ENCODE measurements at places on chromosomes 3 and 15. TPM values are rescaled to one million over a fixed set of nuclear protein-coding genes. Genes with fewer than 3 reads are reported as not detected.

GOLGA8T gene
- not detected for total RNA-seq

RAB11A gene
- total RNA-seq: 158 TPM

FBXW12 gene
- not detected for total RNA-seq

COL6A5 gene
- not detected for total RNA-seq

ANKUB1 gene
- total RNA-seq: not detected

UBAP1L gene
- total RNA-seq: 3.5 TPM

CMTM8 gene
- 3.3 TPM for total RNA-seq

TMED3 gene
- total RNA-seq: 53.2 TPM

LCTL gene
- total RNA-seq: not detected

TTC21A gene
- 1.1 TPM for total RNA-seq

DNA sequence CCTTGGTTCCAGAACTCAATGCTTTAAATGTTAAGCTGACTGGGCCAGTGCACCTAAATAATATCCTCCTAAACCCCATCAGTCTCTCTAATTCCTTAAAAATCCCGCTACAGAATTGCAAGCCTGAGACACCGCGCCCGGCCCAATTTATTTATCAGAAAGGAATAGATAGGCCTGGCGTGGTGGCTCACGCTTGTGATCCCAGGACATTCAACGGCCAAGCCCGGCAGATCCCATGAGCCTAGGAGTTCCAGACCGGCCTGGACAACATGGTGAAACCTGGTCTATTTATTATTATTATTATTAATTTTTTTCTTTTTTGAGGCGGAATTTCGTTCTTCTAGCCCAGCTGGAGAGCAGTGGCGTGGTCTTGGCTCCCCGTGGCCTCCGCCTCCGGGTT, 28.0 kb upstream of the TUBGCP5 start:
- H3K4me3 ChIP-seq: no peak overlapping the region
- no peak for DNase-seq
- H3K36me3 ChIP-seq: no peaks in the 10 kb centered on the region
- no peaks in the 10 kb centered on the region for H3K4me1 ChIP-seq
- no peaks in the 10 kb centered on the region for H3K27me3 ChIP-seq

DNA sequence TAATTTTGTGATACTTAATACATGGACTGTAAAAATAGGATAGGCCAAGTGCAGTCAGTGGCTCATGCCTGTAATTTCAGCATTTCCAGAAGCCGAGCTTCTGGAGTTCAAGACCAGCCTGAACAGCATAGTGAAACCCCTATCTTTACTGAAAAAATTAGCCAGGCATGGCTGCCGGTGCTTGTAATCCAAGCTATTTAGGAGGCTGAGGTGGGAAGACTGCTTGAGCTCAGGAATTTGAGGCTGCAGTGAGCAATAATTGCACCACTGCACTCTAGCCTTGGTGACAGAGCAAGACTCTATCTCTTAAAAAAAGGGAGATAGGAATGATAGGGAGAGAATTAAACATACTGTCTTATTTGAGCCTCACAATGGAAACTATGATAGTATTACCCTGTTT, 51.0 kb downstream of the GMPS start:
- H3K4me3 ChIP-seq: no peak overlapping the region
- no peaks in the 10 kb centered on the region for H3K4me1 ChIP-seq
- DNase-seq: no peak
- H3K27ac ChIP-seq: no peak overlapping the region
- H3K27me3 ChIP-seq: no peaks in the 10 kb centered on the region

DNA sequence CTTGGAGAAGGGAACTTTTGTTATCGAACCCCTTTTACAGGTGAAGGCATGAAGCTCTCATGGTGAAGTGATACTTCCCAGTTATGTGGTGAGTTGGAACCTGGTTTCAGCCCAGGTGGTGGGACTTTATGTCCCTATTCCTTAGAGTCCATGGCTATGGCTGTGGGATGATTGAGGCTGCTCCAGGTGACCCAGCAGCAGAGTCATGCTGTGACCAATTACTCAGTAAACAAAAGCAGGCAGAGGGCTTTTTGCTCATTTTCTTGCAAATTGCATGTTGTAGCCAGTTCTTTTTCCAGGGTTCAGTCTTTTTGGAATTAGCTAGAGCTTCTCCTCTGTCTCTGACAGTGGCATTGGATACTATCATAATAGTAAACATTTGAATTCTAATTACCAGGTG, 70.7 kb downstream of the CACNA2D3 start:
- H3K27ac ChIP-seq: no peak overlapping the region
- no peak for DNase-seq
- no peaks in the 10 kb centered on the region for H3K4me1 ChIP-seq
- no peak overlapping the region for H3K4me3 ChIP-seq

- no peak for DNase-seq
- H3K4me3 ChIP-seq: no peak overlapping the region
- no peaks in the 10 kb centered on the region for H3K36me3 ChIP-seq
- no peak overlapping the region for H3K27ac ChIP-seq
These were observed 205.8 kb upstream of the EOMES start for GRCh38 chr3:27927882-27928281.

DNA sequence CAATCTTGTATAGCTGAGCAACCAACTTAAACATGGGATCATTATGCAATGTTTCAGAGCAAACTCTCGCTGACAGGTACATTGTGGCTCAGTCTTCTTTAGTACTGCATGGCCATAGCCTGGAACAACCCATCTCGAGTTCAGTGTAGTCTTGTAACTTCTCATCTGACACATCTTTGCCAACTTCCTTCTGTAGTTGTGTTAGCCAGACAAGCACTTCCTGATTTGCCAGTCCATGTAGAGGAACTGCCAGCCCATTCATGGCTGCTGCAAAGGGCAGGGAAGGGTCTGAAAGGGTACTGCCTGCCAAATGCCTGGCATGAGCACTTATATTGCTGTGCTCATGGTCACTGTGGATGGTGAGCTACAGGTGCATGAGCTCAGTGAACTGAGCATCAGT, 49.2 kb upstream of the CCDC54 start:
- no peak overlapping the region for H3K4me3 ChIP-seq
- no peaks in the 10 kb centered on the region for H3K4me1 ChIP-seq
- no peaks in the 10 kb centered on the region for H3K27me3 ChIP-seq
- H3K36me3 ChIP-seq: no peaks in the 10 kb centered on the region
- H3K27ac ChIP-seq: no peak overlapping the region
- DNase-seq: no peak

DNA sequence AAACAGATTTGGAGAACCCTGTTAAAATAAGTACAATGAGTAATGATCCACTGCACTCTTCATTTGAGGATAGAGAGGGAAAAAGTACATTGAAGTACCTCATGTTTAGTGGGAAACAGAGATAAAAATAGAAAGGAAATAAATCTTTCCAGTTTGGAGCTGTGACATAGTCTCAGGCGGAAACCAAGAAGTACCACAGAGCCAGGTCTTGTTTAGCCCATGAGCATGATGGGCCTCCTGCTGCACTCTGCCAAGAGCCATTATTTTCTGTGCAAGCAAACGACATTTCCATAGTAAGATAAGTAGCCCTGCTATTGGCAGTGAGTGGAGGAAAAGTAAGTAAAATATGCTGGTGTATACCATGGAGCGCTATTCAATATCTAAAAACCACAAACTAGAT, 796.1 kb downstream of the TBL1XR1 start:
- no peaks in the 10 kb centered on the region for H3K36me3 ChIP-seq
- H3K27me3 ChIP-seq: no peaks in the 10 kb centered on the region
- H3K4me1 ChIP-seq: no peaks in the 10 kb centered on the region
- H3K4me3 ChIP-seq: no peak overlapping the region

- H3K36me3 ChIP-seq: no peaks in the 10 kb centered on the region
- no peak overlapping the region for H3K27ac ChIP-seq
- no peaks in the 10 kb centered on the region for H3K4me1 ChIP-seq
- no peaks in the 10 kb centered on the region for H3K27me3 ChIP-seq
- no peak for DNase-seq
These were observed 218.9 kb upstream of the RORA start for GRCh38 chr15:61447981-61448380.

DNA sequence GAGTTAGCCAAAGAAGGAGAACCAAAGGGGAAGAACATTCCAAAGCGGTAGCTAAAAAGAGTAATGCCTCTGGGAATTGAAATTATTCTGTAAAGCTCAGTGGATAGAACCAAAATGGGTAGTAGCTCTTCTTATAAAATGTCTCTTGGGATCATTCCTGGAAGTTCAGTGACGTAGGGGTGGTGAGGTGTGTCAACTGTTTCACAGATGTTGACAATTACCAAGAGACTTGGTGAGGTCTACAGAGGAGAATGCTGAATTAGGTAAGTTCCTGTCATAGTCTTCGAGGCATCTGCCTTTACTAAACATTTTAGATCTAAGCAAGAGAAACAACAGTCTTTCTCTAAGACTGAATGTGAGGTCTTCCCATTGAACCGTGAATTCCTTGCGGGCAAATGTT, 67.8 kb downstream of the TPRG1 start:
- H3K27ac ChIP-seq: no peak overlapping the region
- no peaks in the 10 kb centered on the region for H3K27me3 ChIP-seq
- H3K4me1 ChIP-seq: no peaks in the 10 kb centered on the region
- no peaks in the 10 kb centered on the region for H3K36me3 ChIP-seq
- DNase-seq: no peak

- no peak overlapping the region for H3K4me3 ChIP-seq
- H3K27ac ChIP-seq: no peak overlapping the region
- H3K27me3 ChIP-seq: no peaks in the 10 kb centered on the region
- H3K36me3 ChIP-seq: no peaks in the 10 kb centered on the region
- DNase-seq: no peak
- no peaks in the 10 kb centered on the region for H3K4me1 ChIP-seq
These were observed 315.2 kb upstream of the PPP2R3A start for GRCh38 chr3:135650309-135650708.

DNA sequence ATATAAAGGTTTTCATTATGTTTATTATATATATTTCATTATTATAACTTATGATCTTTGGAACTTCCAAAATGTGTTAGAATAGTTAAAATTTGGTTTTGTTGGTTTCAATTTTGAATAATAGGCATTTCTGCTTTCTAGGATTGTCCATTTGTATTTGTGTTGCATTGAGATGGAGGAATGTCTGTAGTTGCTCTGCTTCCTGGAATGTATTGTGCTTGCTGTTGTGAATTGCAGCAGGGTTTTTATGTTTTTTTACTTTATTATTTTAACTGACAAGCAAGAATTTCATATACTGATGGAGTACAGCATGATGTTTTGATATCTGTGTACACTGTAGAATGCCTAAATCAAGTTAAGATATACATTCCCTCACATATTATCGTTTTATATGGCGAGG, 247.4 kb downstream of the XXYLT1 start:
- H3K4me1 ChIP-seq: no peaks in the 10 kb centered on the region
- H3K27me3 ChIP-seq: no peaks in the 10 kb centered on the region
- no peak overlapping the region for H3K27ac ChIP-seq
- no peaks in the 10 kb centered on the region for H3K36me3 ChIP-seq
- H3K4me3 ChIP-seq: no peak overlapping the region
- no peak for DNase-seq

DNA sequence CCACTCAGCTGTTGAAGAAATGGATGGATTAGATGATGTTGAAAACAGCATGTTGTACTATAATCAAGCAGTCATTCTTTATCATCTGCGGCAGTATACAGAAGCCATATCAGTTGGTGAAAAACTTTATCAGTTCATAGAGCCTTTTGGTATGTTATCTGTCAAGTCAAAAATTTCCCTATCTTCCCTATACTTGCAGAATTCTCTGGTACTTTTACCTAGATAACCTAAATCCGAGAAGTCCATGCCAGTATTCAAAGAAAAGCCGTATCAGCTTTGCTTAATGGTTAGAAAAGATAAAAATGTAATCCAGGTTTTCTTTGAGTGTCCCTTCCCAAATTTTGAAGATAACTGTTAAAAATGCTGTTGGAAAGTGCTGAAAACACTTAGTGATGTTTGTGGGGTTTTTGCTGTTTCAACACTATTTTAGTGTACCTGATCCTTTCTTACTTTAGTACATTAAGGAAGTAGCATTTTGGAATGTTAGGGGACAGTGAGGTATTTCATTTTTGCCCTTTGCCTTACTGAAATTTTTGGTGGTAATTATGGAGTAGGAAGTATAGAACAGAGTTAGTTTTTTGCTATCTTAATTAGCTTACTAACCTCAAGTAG, 23.8 kb downstream of the CNOT10 start:
- H3K27me3 ChIP-seq: no peaks in the 10 kb centered on the region
- H3K27ac ChIP-seq: peak overlapping the region; percentile 36
- H3K4me1 ChIP-seq: peaks cover 6% of the 10 kb centered on the region
- no peak overlapping the region for H3K4me3 ChIP-seq

- DNase-seq: no peak
- no peaks in the 10 kb centered on the region for H3K27me3 ChIP-seq
- H3K27ac ChIP-seq: no peak overlapping the region
- no peaks in the 10 kb centered on the region for H3K36me3 ChIP-seq
These were observed 319.6 kb downstream of the ZBTB20 start for GRCh38 chr3:114827495-114827894.

DNA sequence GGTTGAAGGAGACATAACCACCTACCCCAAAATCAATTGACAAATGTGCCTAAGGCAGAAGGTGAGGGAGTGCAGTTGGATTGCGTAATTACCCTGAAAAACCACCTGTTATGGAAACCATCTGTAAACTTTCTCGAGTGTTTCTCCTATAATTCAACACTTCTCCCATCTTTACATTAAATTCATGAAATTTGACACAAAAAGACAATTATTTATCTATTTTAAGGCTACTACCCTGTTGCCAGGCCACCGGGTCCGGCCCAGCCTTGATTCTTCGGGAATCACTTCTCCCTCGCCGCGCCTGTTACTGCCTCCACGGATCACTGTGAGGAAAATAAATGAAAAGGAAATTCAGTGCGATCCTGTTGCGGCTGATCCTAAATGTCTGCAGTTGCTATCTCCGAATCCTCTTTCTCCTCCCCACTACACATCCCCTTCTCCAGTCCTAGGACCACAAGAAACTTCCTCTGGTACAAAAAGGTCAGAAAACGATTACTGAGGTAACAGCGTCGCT, 646 bp downstream of the IQCB1 start:
- H3K4me3 ChIP-seq: peak overlapping the region; percentile 87
- H3K4me1 ChIP-seq: peaks cover 26% of the 10 kb centered on the region
- H3K27me3 ChIP-seq: no peaks in the 10 kb centered on the region
- H3K27ac ChIP-seq: peak overlapping the region; percentile 91

- H3K27ac ChIP-seq: no peak overlapping the region
- H3K27me3 ChIP-seq: peaks cover 6% of the 10 kb centered on the region
- no peak for DNase-seq
- no peak overlapping the region for H3K4me3 ChIP-seq
- H3K36me3 ChIP-seq: no peaks in the 10 kb centered on the region
These were observed 420 bp upstream of the TMIE start for GRCh38 chr3:46700772-46701171.

GRCh38 chr3:139534455-139534812, 5.1 kb downstream of the RBP1 start:
- H3K27me3 ChIP-seq: no peaks in the 10 kb centered on the region
- no peaks in the 10 kb centered on the region for H3K4me1 ChIP-seq
- H3K27ac ChIP-seq: no peak overlapping the region
- DNase-seq: no peak

DNA sequence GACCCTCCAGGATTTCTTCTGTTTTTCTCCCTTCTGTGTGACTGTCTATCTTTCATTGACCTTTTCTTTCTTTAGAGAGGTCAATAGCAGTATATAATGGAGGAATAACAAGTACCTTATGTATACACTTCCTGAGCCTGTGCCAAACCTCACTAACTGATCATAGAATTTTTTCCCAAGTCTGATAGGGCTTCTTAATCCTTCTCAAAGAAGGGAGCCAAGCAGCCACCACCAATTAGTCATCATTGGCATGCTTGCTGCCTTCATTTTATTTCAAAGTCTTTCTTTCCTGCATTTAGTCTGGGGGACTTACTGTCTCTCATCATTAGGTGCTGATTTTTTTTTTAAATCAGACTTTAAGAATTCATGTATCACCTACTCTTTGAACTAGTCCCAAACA, 327.0 kb downstream of the FEZF2 start:
- no peaks in the 10 kb centered on the region for H3K4me1 ChIP-seq
- H3K27me3 ChIP-seq: no peaks in the 10 kb centered on the region
- H3K36me3 ChIP-seq: no peaks in the 10 kb centered on the region
- H3K4me3 ChIP-seq: no peak overlapping the region
- no peak overlapping the region for H3K27ac ChIP-seq
- DNase-seq: no peak

Measured in CD8-positive, alpha-beta memory T cell (primary cell).